ENCODE measurements at places on chromosomes 12 and 14.
A peak's percentile ranks its signal among the peaks of the same experiment; 100 is the strongest.

DNA sequence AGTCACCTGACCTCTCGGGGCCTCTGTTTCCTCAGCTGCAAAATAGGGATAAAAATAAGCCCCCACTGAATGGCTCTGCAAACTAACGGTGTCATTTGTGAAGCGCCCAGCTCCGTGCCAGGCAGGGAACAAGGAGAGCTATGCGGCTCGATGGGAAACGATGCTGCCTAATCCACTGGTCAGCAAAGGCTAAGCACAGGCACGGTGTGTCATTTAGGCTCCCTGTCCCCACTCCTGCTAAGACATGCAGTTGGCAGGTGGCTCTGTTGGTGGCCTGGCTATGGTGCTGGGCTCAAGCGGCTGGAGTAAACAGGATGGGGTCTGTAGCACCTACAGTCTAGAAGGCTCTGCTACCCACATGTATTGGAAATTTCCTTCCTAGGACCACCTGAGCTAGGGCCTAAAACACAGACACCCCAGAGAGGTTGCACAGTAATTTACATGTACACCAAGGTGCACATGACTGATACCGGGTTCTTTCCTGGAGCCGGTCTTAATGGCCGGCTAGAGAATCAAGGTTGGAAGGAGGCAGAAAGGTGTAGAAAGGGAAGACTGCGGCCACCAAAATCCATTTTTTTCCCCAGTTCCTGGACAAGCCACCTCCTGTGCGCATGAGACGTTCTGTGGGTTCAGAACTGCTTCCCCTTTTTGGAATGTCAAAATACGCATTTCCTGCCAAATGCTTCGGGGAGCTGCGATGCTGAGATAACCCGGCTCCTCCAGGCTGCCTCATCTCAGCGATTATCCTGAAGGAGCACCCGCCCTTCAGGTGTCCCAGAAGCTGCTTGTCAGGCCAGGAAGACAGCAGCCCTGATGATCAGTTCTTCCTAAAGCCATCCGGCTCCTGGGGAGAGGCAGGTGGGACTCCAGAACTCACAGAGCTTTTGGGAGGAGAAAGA lies 1.0 kb downstream of the CACNA2D4 start:
- H3K4me3 ChIP-seq = no peak overlapping the region
- DNase-seq = peak; percentile 7
- H3K27me3 ChIP-seq = no peaks in the 10 kb centered on the region
- H3K27ac ChIP-seq = no peak overlapping the region
- H3K36me3 ChIP-seq = no peaks in the 10 kb centered on the region

- DNase-seq = no peak
- peaks cover 2% of the 10 kb centered on the region for H3K36me3 ChIP-seq
- H3K27me3 ChIP-seq = no peaks in the 10 kb centered on the region
These were observed 34.9 kb downstream of the PPHLN1 start for GRCh38 chr12:42360747-42361403.

- H3K27me3 ChIP-seq = no peaks in the 10 kb centered on the region
- no peak for DNase-seq
- H3K27ac ChIP-seq = no peak overlapping the region
- H3K4me3 ChIP-seq = no peak overlapping the region
- peaks cover 19% of the 10 kb centered on the region for H3K36me3 ChIP-seq
These were observed 65.7 kb upstream of the AEBP2 start for GRCh38 chr12:19373586-19373985.

GRCh38 chr14:22802860-22803686 lies 12.2 kb downstream of the SLC7A7 start:
- no peaks in the 10 kb centered on the region for H3K36me3 ChIP-seq
- no peak overlapping the region for H3K4me3 ChIP-seq
- H3K27me3 ChIP-seq = no peaks in the 10 kb centered on the region
- no peak overlapping the region for H3K27ac ChIP-seq
- peaks cover 5% of the 10 kb centered on the region for H3K4me1 ChIP-seq
- no peak for DNase-seq

DNA sequence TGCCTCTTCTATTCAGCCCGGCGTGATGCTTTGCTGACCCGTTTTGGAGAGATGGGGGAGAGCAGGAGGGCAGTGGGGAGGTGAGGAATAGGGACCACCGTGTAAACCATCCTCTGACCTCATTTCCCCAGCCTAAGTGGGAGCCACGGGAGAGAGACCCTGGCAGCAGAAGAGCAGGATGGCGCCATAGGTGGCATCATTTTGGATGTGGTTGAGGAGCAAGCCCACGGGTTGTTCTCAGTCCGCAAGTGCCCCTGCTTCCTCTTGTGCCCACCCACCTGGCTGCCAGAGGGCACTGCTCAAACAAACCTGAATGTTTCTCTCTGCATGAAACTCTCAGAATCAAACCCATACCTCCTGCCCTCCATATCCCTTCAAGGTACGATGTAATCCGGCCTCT lies 10.7 kb upstream of the UBC start:
- peaks cover 6% of the 10 kb centered on the region for H3K4me1 ChIP-seq
- no peak overlapping the region for H3K4me3 ChIP-seq
- no peaks in the 10 kb centered on the region for H3K36me3 ChIP-seq
- no peaks in the 10 kb centered on the region for H3K27me3 ChIP-seq

DNA sequence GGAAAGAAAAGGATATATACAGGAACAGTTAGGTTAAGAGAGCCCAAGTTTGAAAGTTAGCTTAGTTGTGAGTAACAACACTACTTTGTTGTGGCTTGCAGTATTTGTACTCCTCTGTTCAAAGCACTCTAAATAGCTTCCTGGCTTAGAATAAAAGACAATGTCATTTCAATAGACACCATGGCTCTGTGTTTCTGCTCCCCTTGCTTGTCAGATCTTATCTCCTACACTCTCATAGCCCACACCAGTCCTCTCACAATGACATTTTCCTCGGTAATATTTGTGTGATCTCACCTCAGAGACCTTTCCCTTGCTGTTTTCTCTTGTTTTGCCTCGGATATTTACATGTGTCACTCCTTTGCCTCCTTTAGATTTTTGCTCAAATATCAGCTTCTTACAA lies 418.4 kb downstream of the MDGA2 start:
- H3K4me3 ChIP-seq = no peak overlapping the region
- H3K36me3 ChIP-seq = no peaks in the 10 kb centered on the region
- H3K27me3 ChIP-seq = no peaks in the 10 kb centered on the region

- H3K36me3 ChIP-seq = peaks cover 11% of the 10 kb centered on the region
- H3K4me1 ChIP-seq = peaks cover 8% of the 10 kb centered on the region
- no peak overlapping the region for H3K4me3 ChIP-seq
- DNase-seq = no peak
- no peak overlapping the region for H3K27ac ChIP-seq
These were observed 2.0 kb downstream of the ADCY6 start for GRCh38 chr12:48786591-48787544.

- H3K4me1 ChIP-seq = no peaks in the 10 kb centered on the region
- DNase-seq = no peak
- no peaks in the 10 kb centered on the region for H3K27me3 ChIP-seq
- H3K27ac ChIP-seq = no peak overlapping the region
These were observed 256.3 kb upstream of the RGS6 start for GRCh38 chr14:71675900-71676287.
